ENCODE measurements at places on chromosomes 12 and 14.

GRCh38 chr12:81150382-81150781, 72.5 kb downstream of the ACSS3 start:
- no peak for DNase-seq

DNA sequence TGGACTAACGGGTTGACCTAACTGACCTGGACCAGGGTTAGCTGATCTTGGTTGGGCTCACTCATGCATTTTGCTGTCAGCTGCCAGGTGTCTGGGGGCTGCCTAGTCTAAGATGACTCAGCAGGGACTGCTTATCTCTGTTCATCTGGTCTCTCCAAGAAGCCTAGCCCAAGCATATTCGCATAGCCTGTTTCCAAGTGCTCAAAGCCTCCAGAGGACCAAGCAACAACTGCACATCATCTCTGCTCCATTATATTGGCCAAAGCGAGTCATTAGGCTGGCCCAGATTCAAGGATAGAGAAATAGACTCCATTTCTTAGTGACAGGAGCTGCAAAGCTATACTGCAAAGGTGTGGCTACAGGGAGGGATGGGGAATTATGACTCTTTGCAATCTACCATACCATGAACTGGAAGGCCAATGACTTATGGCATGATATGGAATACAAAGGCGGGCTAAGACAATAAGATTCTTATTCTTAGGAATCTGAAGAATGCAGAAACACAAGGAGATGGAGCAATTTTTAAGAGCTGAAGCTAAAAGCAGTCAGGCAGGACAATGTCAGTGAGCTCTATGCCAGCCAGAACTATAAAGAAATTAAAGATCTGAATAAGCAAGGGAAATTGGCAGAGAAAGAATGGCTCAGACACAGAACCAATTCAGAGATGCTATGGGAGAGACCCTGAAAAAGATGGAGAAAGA, 194.6 kb upstream of the FSCB start:
- DNase-seq: no peak

DNA sequence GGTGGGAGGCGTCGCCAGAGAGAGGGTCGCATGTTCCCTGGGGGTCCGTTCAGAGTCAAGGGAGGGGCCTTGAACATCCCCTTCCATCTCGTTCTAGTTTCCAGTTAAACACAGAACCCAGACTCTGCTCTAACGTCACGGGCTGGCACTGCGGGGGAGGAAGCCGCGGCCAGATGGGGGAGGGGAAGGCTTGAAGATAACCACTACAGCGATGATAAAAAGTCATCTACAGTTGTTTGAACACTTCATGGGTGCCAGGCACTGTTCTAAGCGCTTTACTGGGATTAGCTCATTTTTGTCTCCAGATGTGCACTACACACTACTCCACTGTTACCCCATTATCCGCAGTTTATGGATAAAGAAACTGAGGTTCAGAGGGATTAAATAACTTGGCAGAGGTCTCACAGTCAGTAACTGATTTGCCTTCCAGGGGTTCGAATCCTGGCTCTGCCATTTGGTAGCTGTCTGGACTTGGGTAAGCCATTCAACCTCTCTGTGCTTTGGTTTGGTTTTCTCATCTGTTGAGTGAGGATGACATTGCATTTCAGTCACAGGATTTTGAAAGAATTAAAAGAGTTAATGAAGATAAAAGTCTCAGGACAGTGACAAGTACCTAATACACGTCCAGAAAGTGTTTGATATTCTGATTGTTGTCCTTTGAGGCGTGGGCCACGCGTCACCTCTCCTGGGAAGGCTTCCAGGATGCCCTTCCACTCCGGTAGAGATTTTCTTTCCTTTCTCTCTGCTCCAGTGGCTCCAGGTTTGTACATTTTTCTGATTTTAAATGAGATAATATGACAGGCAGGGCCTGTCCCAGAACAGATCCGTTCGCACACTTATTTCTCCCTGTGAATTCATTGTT, 798 bp upstream of the RASAL1 start:
- DNase-seq: no peak

- DNase-seq: no peak
Measured at GRCh38 chr12:125003021-125003420, 9.6 kb downstream of the BRI3BP start.

DNA sequence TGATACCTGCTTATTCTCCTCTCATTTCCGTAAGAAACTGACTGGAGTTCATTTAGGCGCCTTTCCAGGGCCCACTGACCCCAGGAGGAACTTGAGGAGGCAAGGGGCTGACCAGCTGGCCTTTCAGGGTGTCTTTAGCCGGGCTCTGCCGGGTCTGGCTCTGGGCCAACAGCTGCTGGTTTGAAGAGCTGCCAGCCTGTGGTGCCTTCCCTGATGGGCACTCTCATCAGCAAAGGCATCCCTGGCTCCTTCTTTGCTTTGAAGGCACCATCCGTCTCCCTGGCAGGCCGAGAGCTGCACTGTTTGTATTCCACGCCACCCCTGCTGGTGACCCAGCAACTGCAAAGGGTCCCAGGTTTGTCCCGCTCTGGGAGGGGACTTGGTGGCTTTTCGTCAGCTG, 42.0 kb downstream of the IQSEC3 start:
- no peak for DNase-seq

DNA sequence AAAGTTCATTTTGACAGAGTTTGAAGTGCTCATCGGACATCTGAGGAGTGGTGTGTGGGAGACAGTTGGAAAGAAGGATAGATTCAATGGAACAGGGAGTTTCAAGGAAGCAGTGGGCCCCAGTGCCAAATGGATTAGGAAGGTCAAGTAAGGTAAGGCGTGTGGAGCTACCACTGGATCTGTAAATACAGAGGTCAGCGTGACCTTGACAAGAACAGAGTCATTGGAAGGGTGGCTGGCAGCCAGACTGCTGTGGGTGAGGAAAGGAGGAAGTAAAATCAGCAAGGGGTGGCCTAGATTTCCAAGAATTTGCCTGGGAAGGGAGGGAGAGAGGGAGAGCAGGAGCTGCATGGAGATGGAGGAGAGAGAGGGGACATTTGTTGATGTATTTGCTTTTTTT, 68.2 kb upstream of the IGF1 start:
- DNase-seq: no peak

GRCh38 chr14:96781371-96781770, 15.8 kb upstream of the VRK1 start:
- no peak for DNase-seq

DNA sequence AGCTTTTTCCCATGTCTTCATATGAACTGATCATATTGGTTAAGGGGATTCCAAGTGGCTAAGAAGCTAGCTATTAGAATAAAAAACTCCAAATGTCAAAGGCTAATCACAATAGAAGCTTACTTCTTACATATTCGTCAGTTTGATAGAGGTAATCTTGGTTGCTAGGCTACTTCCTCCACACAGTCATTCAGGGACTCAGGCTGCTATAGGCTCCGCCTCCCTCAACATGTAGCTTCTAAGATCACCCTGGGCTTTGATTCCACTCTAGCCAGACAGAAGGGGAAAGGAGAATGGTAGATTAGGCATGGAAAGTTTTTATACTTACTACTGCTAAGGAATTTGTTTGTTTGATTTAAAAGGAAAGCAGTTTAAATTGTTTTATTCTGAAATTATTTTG, 207.9 kb downstream of the EFCAB11 start:
- no peak for DNase-seq

GRCh38 chr14:99838639-99839134, 45.5 kb downstream of the EML1 start:
- peak; percentile 25 for DNase-seq

DNA sequence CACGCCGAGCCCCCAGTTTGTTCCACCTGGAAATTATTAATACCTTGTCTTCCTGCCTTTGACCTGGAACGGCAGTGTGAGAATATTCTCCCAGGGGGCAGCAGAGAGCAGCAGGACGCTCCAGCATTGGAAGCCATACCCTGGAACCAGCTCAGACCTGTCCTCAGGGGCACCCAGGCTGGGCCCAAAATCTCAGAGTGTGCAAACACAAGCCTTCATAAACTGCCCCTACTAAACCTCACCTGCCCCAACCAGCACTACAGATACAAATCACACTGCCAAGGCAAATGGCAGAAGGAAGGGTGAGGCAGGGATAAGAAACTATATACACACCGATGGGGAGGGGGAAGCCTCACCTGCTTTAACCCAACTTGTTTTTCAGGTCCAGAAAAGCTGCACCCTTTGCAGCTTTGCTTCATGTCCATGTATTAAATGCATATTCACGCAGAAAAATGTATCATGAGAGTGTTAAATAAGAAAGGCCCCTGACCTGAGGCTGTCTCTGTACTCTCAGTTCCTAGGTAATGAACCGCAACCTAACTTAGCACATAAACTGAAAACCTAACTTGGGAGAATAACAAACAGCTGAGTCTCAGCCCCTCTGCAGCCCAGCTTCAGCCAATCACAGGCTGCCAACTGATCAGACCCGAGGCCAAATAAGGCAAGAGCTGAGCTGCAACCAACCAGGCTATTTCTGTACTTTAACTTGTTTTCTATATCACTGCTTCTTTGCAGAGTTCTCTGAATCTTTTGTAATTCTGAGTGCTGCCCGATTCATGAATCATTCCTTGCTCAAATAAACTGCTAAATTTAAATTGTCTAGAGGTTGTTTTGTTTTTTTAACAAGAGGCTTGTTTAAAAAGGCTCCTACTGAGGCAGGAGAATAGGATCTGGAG, 130.1 kb downstream of the SPTSSA start:
- no peak for DNase-seq

GRCh38 chr12:31585271-31585670, 5.7 kb downstream of the DENND5B start:
- DNase-seq: no peak

DNA sequence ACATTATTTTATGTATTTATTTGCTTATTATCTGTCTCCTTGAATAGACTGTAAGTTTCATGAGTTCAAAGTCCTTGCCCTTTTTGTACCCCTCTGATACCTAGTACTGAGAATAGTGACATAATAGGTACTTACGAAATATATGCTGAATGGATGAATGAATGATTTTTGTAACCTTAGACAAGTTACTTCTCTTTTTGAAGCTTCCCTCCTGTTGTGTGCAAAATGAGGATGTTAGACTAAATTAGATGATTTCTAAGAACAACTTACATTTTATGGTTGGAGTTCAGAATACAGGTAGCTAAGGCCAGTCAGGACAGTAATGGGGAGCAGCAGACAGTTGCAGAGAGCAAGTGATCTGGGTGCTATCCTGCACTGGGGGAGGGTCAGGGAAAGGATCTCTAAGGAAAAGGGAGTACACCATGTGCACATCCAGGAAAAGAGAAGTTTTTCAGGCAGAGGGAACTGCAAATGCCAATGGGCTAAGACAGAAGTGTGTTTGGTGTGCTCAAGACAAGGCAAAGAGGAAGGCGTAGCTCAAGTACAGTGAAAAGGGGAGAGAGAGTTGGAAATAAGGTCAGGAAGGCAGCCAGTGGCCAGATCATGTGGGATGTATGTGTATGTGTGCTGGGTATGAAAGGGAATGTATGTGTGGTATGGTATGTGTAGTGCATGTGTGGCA, 59.4 kb upstream of the AMIGO2 start:
- DNase-seq: no peak

- DNase-seq: peak; percentile 29
Measured at GRCh38 chr12:114319422-114319821, 86.5 kb downstream of the TBX5 start.

- DNase-seq: no peak
Measured at GRCh38 chr12:29113101-29113500, 36.0 kb upstream of the FAR2 start.

- DNase-seq: no peak
Measured at GRCh38 chr14:65169351-65169750, 67.0 kb upstream of the MAX start.

DNA sequence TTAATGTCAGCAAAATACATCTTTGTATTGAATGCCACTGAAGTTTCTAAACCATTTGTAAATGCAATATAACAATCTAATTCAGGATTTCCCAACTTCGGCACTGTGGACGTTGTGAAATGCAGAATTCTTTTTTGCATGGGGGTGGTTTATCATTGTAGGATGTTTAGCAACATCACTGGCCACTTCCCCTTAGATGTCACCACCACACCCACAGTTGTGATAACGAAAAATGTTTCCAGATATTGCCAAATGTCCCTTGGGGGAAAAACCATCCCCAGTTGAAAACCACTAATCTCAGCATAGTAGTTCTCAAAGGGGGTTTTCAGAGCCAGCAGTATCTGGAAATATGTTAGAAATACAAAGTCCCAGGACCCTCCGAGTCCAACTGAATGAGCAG, 203.3 kb downstream of the NAV3 start:
- DNase-seq: no peak

DNA sequence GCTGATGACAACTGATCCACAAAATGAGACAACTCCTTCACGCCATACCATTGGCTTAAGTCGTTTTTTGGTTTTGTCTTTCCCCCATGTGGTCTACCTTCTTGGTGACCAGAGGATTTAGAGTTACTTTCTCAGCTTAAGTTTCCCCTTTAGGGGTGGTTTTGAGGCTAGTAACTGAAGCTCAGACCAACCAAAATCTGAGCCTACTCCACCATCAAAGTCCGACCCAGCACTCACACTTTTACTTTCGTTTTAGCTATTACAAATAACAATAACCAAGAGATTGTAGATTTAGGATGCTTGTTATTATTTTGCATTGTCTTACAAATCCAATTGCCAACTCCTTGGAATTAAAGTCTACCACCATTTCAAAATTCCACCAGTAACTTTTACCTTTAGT, 130.6 kb upstream of the MDM1 start:
- DNase-seq: no peak

GRCh38 chr12:9509464-9510161, 98.1 kb downstream of the KLRB1 start:
- DNase-seq: no peak

DNA sequence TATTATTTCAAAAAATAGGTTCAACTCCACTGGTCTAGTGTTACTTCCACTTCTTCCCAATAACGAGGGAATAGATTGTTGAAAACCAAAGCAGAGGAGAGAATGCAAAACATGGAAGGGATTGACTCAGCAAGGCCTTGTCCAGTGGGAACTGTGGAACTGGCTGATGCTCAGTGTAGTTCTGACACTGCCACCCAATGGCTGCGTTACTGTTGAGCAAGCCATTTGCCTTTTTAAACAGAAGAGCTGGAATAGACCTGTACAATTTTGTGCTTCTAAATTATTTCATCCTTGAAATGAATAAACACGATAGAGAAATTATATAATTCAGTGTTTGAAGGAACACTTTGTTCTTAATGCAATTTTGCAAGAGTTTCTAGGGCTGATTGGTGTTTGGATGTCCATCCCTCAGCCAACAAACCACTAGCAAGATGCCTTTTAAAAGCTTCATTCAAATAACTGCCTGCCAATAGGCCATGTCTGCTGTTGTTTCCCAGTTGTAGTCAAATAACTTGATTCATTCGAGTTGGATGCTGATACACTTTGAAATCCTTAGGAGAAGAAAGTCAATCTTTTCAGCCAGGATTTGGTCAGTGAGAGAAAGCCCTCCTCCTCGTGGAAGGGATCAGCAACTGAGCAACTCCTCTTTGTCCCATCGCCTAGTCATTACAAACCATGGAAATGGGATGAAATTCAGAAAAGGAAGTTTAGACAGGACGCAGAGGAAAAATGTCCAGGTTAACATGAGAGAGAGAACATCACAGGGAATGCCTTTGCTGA, 7.3 kb upstream of the MGP start:
- DNase-seq: no peak

GRCh38 chr12:117587631-117588287, 226.3 kb upstream of the NOS1 start:
- no peak for DNase-seq

GRCh38 chr12:121767525-121768016, 25.9 kb downstream of the RHOF start:
- peak; percentile 37 for DNase-seq

Data from GM04503 (cell line).